ENCODE measurements at places on chromosomes 3 and 15. TPM values are rescaled to one million over a fixed set of nuclear protein-coding genes. Genes with fewer than 3 reads are reported as not detected.

Gene CHL1
- total RNA-seq = 1.9 TPM

Gene TRH
- not detected for total RNA-seq

Gene SNX22
- total RNA-seq = 5.7 TPM

GRCh38 chr15:45399381-45400212 lies 21.3 kb upstream of the GATM start:
- peak; percentile 81 for DNase-seq
- peaks cover 10% of the 10 kb centered on the region for H3K4me1 ChIP-seq
- 0 out of 2 replicates have a peak, but pooled peaks cover 5% of the 10 kb centered on the region for H3K27me3 ChIP-seq
- no peak overlapping the region for H3K4me3 ChIP-seq
- H3K27ac ChIP-seq = no peak overlapping the region
